ENCODE measurements at places on chromosomes 6 and 20.

GRCh38 chr6:123811378-123811777, 7.7 kb downstream of the NKAIN2 start:
- no peak for DNase-seq

- DNase-seq, result no peak
These were observed 55.0 kb downstream of the CDKAL1 start for GRCh38 chr6:20589266-20589665.

DNA sequence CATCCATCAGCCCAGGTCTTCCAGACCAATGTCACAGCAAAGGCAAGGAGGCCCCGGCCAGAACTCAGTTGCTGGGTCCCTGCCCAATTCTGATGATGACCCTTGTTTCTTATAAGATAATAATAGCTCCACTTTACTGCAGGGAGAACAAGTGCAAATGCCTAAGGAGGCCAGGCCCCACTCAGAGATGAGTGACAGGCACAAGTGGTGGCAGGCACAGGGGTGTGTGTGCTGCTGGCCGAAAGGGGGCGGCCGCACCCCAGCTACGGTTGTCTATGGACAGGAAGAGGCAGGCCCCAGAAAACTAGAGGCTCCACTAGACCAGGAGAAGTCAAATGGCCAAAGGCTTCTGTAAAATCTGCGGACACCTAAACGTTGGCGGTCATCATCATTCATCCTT, 28.6 kb downstream of the GNAS-AS1 start:
- no peak for DNase-seq

- DNase-seq, result no peak
These were observed 59.2 kb downstream of the POPDC3 start for GRCh38 chr6:105120570-105120969.

DNA sequence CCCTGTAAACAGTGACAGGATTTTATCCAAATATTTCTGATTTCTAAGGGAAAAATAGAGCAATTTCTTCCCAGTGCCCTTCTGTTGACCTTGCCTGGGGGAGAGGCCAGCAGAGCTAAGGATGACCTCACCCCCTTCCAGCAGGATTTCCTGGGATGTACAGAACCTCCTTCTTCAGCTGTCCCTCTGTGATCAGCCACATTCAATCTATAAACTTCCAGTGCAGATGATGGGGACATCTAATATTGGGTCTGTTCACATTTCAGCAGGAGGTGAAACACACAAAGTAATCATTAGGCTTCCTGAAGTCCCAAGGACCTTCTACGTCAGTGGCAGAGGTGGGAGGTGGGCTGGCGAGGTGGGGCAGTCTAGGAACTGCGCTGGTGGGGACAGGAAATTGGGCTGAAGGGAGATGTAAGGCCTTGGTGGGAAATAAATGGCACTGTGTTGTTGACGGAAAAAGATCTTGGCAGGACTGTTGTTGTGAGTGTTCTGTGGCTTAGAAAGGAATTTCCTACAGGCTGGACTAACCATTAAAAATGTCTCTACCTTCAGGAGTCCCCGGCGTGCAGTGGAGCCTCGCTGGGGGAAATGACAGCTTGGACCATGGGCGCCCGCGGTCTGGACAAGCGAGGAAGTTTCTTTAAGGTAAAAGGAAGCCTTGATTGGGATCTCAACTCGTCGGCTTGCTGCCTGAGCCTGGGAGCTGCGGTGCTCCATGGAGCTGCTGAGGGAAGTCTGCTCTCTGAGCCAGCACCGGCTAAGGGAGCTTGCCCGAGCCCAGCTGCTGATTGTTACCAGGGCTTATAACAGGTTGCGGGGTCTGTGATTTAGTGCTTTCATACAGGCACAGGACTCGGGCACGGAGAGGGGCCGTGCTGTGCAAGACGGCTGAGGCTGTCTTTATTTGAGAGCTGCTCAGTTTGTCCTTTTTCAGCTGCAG, 127.9 kb upstream of the NAA20 start:
- no peak for DNase-seq

DNA sequence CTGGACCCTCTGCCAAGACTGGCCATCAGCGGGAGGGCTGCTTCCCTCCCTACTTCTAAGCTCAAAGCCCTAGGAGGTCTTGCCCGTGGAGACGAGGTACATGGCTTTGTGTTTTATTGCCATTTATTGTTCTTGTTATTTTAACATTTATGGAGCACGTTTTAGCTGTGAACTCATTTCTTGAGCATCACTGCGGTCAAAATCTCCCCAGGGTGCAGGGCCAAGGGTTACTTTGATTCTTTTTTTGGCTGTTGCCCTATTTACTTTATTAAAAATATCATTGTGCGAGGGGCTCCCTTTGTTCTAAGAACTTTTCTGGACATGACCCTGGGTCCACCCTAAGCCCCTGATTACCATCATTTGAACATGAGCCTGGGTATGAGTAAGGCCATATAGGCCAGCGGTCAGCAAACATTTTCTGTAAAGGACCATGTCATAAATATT, 51.6 kb downstream of the EYA2 start:
- DNase-seq, result no peak

- DNase-seq, result no peak
These were observed 91.0 kb downstream of the KCNQ5 start for GRCh38 chr6:72712910-72713309.

- no peak for DNase-seq
These were observed 473.0 kb downstream of the CD83 start for GRCh38 chr6:14590586-14590985.

Measured in activated CD8-positive, alpha-beta memory T cell treated with anti-CD3 and anti-CD28 coated beads, Interleukin-2, amount 50 U/mL, for 48 hours (primary cell).